Jurkat, Clone E6-1 (cell line): ENCODE measurements at places on chromosomes 16 and 17.

DNA sequence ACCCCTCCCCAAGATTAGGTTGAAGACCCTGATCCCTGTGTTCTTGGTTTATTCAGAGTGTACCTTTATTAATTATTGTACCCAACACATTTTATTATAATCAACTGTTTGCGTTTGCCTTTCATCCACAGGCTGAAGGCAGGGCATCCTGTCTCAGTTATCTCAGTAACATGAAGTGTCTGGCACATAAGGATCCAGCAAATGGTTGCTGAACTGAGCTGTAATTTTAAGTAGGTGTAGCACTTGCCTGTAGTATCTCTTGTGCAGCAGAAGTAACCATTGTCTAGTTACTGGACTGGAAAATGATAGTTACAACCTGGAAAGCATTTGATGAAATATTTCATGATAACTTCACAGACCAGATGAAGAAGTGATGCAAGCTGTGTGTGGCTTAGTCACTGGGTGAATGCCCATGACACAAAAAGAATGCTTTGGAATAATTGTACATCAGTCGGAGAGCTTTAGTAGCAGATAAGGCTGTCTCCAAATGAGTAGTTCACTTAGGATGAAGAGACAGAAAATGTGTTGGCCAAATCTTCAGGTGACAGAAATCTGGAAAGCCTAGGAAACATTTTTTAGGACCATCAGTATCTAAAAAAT is 56.6 kb downstream of the ESRP2 start:
- DNase-seq, result no peak

GRCh38 chr17:76956846-76957540 is 88.8 kb downstream of the MGAT5B start:
- DNase-seq, result no peak

- DNase-seq, result no peak
Observed at GRCh38 chr17:17921192-17922069, 50.8 kb downstream of the TOM1L2 start.

DNA sequence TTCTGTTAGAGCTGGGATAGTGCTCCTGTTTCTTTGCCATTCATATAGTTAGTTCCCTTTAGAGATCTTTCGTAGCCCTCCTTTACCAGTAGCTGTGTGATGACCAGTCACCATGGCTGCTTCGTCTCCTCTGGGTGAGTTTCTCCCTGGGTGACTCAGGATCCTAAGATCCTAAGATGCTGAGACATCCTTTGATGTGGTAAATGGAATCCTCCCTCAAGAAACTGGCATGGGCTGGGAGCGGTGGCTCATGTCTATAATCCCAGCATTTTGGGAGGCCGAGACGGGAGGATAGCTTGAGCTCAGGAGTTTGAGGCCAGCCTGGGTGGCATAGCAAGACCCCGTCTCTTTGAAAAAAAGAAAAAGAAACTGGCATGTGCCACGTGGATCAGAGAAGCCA is 5.9 kb downstream of the PHAF1 start:
- no peak for DNase-seq

DNA sequence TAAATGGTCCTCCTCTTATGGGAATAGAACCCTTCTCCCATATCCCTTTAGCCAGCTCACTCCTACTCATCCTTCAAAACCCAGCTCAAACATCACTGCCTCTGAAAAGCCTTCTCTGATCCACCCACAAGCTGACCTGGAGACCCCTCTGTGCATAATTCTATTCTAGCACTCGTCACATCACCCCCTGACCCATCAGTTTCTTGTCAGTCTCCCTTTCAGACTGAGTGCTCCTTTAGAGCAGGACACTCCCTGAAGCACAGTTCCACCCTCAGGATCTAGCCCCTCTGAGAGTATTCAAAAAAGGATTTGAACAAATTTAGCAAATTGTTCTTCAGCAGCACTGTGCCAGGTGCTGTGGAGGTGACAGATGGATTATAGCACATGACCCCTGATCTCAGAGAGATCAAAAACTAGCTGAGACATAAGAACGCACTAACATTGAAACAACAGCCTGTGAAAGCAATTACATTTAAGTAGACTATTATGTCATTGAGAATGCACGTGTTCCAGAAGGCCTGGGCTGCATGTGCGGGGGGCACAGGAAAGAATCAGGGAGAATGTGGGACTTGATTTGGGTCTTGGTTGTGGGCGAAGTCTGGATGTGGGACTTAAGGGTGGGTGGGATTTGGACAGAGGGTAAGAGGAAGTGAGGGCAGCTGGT is 43.5 kb downstream of the MRPS23 start:
- DNase-seq, result no peak

GRCh38 chr17:19397556-19398041 is 10.6 kb upstream of the MFAP4 start:
- no peak for DNase-seq

GRCh38 chr17:2004435-2004952 is 20.6 kb downstream of the RTN4RL1 start:
- DNase-seq, result no peak

GRCh38 chr17:2174468-2175293 is 119.8 kb downstream of the HIC1 start:
- DNase-seq, result no peak

- no peak for DNase-seq
Observed at GRCh38 chr17:17052462-17053221, 10.4 kb downstream of the MPRIP start.

GRCh38 chr17:48843187-48843900 is 12.5 kb downstream of the CALCOCO2 start:
- no peak for DNase-seq

GRCh38 chr17:54177606-54178308 is 355.0 kb downstream of the KIF2B start:
- DNase-seq, result no peak

DNA sequence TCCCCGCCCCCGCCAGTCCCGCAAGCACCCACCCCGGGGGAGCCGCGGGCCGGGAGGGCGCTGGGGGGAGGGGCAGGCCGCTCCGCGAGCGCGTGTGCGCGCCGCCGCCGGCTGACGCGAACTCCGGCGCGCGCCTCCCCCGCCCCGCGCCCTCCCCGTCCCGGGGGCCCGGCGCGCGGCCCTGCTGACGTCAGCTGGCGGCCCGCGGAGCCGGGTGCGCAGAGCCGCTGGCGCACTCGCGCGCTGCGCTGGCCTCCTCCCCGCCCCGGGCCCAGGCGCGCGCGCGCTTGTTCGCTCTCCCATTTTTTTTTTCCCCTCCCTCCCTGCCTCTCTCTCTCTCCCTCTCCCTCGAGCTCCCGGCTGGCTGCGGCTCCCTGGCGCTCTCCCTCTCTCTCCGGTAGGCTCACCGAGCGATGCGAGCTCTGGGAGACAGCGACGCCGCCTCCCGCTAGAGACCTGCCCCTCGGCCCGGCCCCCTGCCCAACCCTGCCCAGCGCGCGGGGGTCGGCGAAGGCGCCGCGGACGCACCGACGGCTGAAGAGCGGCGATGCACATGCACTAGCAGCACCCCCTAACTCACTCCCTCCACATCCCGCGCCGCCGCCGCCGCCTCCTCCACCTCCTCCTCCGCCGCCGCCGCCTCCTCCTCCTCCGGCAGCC is at the start of gene GNAO1:
TSS of gene GNAO1 (plus strand) at position 334 of the 660 bp plus-strand sequence. CDS start 747 bp downstream, outside the sequence.
- DNase-seq, result peak; percentile 47

DNA sequence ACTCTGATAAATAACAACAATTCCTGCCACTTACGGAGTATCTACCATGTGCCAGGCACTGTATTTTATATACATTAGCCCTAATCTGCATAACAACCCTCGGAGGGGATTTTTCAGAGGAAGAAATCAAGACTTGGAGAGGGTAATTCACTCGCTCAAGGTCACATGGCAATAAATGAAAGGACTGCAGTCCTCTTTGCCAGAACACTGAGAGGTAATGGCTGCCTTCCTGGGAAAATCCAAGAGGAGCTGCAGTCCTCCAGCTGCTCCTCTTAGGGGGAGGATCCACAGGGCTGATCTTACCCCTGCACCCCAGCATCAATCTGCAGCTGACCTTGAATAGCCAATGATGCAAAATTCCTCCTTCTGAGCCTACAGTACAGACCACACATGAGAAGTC is 114.1 kb upstream of the RPL38 start:
- no peak for DNase-seq

GRCh38 chr17:79045842-79046196 is 21.9 kb downstream of the C1QTNF1 start:
- DNase-seq, result peak; percentile 37

DNA sequence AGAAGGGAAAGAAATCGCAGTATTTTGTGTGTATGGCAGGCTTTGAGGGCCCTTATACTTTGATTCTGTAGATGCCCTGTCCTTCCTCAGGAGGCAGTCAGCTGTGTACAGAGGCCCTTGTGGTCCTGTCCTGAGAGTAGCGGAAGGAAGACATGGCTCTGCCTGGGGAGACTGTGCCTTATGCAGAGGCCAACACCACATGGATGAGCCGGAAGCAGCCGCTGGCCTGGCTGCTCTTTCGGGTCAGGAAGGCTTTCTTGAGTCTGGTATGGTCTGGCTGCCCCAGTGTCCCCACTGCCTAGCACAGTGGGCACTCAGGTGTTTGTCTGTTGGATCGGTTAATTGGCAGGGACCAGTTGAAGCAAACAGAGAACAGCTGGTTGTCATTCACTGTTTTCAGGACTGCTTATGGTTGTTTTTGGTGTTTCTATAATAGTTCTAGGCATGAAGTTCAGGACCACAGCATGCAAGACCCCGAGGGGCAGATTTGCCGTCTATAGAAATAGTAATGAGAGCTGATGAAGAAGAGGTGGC is 12.4 kb downstream of the USP10 start:
- no peak for DNase-seq

- peak; percentile 59 for DNase-seq
Observed at GRCh38 chr17:60435244-60436167, 13.2 kb downstream of the CHCT1 start.

DNA sequence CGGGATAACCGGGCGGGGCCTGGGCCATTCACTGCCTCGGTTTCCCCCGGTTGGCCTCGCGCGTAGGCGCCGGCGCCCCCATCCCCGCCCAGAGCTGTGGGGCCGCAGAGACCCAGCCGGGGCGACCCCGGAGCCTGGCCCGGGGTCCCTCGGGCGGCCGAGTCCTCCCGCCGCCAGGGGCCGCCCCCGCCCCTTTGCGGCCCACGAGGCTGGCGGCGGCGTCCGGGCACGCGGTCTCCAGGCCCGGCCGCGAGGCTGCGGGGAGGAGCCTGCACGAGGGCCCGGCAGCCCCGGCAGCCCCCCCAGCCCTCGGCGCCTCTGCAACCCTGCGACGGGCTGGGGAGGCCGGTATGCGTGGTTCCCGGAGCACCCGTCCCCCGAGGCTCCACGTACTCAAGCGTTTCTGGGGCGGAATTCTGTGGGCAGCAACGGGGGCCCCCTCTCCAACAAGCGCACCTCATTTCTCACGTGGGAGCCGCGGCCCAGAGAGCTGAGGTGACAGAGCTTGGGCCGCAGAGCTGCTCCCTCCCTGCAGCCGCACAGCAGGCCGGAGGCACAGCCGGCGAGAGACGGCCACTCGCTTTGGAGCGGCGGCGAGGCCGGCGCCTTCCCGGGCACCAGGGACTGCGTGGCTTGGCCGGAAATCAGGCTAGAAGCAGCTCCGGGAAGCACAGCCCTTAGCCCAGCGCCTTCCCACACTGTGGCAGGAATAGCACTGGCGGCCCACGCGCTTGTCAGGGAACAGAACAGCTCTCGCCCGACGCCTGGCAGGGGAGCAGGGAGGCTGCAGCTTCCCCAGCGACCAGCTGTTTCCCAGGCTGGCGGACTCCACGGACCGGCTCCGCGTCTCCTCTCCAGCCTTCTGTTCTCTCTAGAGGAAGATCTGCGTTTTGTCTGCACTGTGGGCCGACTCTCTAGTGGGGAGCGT is 867 bp upstream of the LIMD2 start:
- DNase-seq, result no peak

GRCh38 chr17:80855948-80856862 is 135.4 kb upstream of the CHMP6 start:
- no peak for DNase-seq

GRCh38 chr17:57513569-57513968 is 231.5 kb downstream of the CCDC182 start:
- DNase-seq, result no peak

- DNase-seq, result no peak
Observed at GRCh38 chr16:69270395-69270794, 40.8 kb upstream of the VPS4A start.

DNA sequence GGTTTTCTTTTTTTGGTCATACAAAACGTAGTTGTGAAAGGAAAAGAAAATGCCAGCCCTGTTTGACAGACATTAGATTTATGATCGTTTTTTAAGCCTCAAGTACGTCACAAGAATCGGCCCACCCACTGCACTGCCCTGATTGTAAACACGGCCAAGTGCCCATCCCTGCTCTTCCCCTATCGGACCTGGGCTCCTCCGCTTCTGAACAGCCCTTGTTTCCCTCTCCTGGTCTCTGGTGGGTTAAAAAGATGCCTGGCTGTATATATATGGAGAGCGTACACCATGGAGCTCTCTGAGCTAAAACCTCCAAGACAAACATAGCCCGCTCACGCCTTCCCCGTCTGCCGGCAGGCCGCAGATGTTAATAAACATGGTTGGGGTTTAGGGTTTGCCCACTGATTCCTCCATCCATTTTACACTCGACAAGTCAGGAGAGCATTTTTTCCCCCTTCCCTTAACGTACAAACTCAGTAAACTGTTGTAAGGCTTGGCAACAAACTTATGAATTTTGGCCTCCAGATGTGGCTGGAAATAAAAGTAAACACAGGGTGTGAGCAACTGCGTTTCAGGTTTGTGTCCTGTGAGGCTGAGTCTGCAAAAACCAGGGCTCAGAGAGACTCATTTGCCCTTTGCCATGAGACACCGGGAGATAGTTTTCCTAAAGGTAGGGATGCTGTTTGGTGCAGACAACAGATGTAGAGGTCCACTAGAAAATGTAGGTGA is 325.9 kb downstream of the SOX9 start:
- no peak for DNase-seq

DNA sequence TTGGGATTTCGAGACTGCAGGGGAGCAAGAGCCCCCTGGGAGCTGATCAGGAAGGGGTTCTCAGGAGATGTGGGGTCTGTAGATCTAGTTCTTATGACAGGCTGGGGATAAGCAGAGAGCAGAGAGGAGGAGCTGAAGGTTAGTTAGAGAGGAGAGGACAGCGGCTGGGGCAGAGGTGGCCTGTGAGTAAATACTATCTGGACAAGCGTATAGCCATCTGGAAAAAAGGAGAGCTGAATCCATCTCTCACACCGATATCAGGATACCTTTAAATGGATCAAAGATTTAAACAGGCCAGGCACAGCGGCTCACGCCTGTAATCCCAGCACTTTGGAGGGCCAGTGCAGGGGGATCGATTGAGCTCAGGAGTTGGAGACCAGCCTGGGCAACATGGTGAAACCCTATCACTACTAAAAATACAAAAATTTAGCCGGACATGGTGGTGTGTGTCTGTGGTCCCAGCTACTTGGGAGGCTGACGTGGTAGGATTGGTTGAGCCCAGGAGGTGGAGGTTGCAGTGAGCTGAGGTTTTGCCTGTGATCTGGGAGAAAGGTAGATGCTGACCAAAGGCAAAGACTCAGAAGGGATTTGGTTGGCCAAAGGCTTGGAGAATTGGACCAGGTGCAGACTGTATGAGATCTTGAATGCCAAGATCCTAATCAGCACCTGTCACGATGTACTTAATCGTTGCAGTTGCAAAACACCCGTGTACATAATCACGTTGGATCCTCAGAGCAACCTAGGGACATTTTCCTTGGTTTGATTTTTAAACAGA is 18.9 kb upstream of the SLC25A19 start:
- DNase-seq, result no peak

- DNase-seq, result no peak
Observed at GRCh38 chr17:7147772-7148171, 31.4 kb downstream of the ASGR1 start.

GRCh38 chr16:75097941-75098901 is 18.4 kb downstream of the LDHD start:
- peak; percentile 80 for DNase-seq

- no peak for DNase-seq
Observed at GRCh38 chr17:32928586-32929535, 908 bp downstream of the TMEM98 start.

GRCh38 chr16:48188449-48189102 is 32.8 kb upstream of the ABCC12 start:
- DNase-seq, result peak; percentile 66

GRCh38 chr17:71453876-71454422 is 666.9 kb upstream of the SOX9 start:
- DNase-seq, result no peak
